ENCODE measurements at places on chromosomes 1 and 21.

GRCh38 chr1:60430375-60430774, 356.8 kb upstream of the C1orf87 start:
- no peak for DNase-seq

GRCh38 chr1:246058466-246058865, 448.6 kb downstream of the SMYD3 start:
- DNase-seq = no peak

DNA sequence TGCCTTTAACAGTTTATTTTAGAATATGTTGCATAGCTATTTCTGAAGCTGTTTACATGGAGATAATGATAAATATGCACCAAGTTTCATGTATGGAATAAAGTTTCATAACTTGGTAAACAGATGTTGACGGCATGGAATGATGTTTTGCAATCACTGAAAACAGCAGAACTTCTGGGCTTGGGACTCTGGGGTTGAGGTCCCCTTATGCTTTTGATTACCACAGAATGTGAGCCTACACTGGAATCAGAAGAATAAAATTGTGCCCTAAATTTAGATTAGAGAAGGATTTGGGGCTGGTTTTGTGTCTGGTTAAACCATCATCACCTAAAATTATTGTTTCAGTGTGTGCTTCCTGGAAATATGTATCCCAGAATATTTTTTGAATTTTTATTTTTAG, 11.1 kb downstream of the KRTAP24-1 start:
- no peak for DNase-seq

DNA sequence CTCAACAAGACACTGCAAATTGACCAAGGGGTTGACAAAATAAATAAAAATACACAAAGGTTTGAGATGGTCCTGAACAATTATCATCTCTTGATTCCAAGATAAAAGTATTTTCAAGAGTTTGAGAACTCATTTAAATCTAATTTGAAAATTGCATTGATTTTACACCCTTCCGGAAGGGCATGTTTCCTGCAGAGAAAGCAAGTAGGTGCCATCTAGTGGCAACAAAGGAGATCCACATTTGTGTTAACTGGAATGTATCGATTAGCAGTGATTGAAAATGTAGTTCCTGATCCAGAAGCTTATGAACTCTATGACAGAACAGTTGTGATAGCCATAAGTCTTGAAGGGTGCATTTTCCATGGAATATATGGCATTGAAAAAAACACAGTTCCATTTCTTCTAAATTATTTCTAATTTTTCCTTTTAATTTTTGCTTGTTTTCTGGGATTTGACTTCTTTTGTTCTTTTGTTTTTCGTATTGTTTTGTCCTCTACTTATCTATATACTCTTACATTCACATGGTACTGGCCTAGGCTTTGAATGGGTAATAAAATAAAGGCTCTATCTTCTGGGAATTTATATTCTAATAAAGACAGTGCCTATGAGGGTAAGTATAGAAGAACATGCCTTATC, 143.7 kb downstream of the DNM3 start:
- peak; percentile 43 for DNase-seq

- DNase-seq = no peak
These were observed 6.1 kb downstream of the CCDC18 start for GRCh38 chr1:93186667-93187066.

DNA sequence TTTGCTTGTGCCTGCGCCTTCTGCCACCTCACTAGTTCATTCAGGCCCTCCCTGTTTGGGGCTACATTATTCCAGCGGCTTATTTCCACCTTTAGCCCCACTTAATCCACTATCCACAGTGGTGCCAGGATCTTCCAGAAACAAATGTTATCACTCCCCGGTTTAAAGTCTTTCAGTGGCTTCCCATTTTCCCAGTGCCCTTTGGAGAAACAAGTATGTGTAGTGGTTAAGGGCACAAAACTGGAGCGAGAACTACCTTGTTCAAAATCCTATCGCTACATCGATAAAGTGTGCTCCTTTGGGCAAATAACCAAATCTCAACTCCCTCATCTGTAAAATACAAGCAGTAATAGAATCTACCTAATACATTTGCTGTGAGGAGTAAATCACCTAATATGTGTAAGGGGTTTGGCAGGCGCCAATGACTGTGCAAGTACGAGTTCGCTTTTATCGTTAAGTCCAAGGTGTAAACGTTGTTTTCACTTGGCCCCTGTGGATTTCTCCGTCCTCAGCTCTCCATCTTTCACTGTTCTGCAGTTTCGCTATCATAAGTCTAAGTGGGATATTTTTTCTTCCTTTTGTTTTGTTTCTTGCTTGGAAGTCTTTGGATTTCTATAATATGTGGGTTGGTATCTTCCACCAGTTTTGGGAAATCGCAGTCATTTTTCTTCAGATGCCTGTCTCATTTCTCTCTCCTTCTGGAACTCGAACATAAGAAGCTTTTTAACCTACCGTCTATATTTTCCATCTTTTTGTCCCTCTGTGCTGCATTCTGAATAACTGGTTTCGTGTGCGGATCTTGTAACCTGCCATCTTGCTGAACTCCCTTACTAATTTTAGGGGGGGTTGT, 844 bp upstream of the MEAF6 start:
- no peak for DNase-seq

DNA sequence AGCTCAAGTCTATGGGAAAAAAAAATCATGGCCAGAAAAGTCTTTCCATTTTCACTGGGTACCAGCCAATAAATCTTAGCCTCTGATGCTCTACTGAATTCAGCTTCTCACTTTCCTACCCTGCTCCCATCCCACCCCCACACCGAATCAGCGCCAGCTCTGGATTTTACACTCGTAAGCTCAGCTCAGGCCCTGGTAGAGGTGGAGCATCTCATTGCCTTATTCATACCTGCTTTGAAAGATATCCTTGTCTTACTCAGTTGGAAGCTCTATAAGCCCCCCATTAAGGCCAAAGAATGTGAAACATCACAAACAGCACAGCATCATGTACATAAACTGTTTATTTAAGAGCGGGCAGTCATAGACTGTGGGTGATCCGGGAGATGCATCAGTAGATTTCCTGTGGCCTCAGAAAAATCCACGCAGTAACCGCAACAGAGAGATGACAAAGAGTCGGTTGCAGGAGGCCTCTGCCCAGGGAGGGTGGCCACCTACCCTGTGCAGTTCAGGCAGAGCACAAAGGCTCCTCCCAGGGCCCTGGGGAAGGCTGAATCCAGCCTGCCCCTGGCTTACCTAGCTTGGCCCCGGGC, 36.4 kb upstream of the ETS2 start:
- DNase-seq = peak; percentile 78

DNA sequence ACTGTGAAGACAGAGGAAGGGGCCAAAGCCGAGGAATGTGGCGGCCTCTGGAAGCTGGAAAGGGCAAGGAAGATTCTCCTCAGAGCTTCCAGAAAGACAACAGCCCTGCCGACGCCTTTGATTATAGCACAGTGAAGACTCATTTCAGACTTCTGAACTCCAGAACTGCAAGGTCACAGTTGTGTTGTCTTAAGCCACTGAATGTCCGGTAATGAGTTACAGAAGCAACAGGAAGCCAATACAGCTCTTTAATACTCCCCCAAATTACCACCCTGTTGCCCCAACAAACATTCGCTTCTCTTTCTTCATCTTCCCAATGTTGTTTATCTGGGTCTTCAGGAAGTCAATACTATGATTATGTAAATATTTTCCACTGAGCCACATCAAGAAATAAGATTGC, 44.0 kb downstream of the ETS2 start:
- DNase-seq = no peak

DNA sequence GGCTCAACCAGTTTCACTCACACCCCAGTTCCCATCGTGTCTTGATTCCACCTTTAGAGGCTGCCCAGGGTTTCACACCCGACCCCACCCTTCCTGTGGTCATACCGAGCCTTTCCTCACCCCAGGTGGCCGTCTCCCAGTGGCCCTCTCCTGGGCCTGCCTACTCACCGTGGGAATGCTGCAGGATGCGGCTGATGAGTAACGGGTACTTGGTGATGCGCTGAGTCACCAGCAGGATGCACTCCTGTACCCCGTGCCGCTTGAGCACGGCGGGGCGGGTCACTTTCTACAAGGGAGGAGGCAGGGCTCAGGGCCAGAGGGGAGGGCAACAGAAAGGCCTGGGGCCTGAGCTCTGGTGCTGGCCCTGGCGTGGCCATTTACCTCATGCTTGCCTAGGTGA, 16.4 kb downstream of the ARHGEF2 start:
- peak; percentile 84 for DNase-seq

- DNase-seq = no peak
These were observed 85.5 kb downstream of the DDAH1 start for GRCh38 chr1:85379203-85380136.

DNA sequence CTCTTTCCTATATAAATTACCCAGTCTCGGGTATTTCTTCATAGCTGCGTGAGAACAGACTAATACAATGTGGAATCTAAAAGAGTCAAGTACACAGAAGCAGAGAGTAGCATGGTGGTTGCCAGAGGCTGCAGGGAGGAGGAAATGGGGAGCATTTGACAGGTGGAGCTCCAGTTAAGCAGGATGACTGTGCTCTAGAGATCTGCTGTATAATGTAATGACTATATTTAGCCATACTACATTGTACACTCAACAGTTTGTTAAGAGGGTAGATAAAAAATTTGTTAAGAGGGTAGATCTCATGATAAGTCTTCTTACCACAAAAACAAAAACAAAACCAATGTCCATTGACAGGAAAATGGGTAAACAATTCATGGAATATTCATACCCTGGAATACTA, 82.1 kb downstream of the MT1HL1 start:
- DNase-seq = no peak

DNA sequence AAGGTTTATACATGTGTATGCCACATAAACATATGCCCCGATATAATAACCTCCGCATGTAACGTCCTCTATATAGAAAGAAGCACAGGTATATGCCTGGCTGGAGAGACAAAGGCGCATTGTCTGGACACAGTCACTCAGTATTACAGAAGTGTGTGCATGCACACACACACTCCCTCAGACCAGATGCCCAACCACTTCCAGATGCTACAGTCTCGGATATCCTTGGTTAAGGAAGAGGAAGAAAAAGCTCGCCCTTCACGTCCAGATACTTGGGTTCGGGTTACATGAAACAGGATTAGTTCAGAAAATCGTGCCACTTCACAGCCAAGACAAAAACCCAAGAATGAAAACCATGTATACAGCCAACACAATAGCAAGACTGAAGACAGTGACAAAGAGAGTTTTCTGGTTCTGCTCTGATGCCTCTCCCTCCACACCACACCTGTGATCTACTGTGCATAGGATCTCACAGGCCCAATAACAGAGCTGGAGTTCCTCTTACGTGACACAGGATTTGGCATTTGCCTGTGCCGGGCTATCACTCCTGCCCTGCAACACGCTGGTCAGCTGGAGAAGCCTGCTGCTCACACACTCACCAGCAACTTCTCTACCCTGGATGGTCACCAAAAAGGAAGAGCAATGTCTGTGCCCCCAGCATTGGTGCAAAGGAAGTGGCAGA, 75.0 kb downstream of the SSBP3 start:
- DNase-seq = peak; percentile 80

- no peak for DNase-seq
These were observed 32.6 kb downstream of the B3GALT5 start for GRCh38 chr21:39645331-39645730.

- no peak for DNase-seq
These were observed 21.4 kb downstream of the CITED4 start for GRCh38 chr1:40840526-40841323.

- peak; percentile 53 for DNase-seq
These were observed 3.6 kb upstream of the FOXD2 start for GRCh38 chr1:47434051-47434842.

GRCh38 chr1:71303617-71304041, 222.8 kb upstream of the ZRANB2 start:
- no peak for DNase-seq

DNA sequence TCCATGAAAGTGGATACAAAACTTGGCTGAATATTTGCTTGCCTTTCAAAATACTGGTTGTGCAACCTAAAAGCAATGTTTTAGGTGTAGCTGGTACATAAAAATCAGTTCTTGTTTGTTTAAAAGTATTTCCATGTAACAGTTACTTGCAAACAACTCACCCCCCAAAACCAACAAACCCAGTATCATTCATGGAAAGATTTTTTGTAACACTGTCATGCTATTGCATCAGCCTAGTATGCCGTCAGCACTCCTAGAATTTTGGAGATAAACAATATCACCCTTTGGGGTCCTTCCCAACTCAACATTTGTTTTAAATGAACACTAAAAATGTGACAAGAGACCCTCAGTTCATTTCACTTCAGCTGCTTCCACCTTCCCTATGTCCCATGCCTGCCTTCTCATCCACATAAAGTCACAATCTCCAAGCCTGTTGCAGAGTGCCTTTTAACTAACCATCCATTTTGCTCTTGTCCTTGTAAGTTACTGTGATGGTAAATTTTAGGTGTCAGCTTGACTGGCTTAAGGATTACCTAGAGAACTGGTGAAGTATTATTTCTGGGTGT, 425.3 kb downstream of the DUSP10 start:
- DNase-seq = peak; percentile 48

DNA sequence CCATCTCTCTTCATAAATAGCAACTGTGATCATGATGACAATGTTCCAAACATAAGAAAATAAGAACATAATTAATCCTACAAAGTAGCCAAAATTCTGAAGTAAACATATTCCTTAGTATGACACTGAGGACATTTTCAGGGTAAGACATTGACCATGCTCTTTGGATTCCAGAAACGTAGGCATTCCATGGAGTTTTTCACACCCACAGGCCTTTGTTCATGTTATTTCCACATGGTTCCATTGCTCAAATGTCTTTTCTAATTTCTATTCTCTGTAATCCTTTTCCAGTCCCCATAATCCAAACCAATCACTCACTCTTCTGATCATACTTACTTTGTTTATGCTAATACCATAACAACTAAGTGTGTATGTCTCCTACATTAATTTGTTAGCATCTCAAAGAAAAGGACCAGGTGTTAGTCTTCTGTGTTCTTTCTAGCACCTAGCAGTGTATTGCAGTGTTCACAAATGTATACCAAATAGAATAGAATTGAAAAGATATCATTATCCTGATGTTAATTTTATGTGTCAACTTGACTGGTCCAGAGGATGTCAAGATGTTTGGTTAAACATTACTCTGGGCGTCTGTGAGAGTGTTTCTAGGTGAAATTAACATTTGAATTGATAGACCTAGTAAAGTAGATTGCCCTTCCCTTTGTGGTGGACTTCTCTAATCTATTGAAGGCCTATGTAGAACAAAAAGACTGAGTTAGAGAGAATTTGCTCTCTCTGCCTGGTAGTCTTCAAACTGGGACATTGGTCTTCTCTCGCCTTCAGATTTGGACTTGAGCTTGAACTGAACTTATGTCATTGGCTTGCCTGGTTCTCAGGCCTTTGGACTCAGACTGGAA, 516.6 kb downstream of the PTPRC start:
- no peak for DNase-seq

DNA sequence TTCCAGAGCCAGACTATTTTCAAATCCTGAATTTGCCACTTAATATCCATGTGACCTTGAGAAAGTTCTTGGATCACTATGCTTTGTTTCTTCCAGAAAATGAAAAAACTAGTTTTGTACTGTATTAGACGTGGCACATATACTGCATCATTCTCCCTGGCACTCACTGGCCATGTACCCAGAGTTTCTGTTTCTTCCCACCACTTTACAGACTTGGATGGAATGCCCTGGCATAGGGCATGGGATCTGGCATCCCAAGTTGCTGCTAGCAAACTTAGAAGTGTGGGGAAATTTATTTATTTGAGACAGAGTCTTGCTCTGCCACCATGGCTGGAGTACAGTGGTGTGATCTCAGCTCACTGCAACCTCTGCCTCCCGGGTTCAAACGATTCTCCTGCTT, 10.0 kb downstream of the KLF18 start:
- no peak for DNase-seq
